Activated CD4-positive, alpha-beta T cell treated with anti-CD3 and anti-CD28 coated beads for 4 hours (primary cell): ENCODE measurements at places on chromosomes 1 and 21.

- no peak for DNase-seq
Measured at GRCh38 chr1:94362466-94363058, 55.6 kb upstream of the ABCD3 start.

GRCh38 chr1:174812016-174812415 is 187.7 kb upstream of the CACYBP start:
- no peak for DNase-seq

GRCh38 chr1:6178751-6179563 is 1.2 kb downstream of the CHD5 start:
- DNase-seq = no peak

DNA sequence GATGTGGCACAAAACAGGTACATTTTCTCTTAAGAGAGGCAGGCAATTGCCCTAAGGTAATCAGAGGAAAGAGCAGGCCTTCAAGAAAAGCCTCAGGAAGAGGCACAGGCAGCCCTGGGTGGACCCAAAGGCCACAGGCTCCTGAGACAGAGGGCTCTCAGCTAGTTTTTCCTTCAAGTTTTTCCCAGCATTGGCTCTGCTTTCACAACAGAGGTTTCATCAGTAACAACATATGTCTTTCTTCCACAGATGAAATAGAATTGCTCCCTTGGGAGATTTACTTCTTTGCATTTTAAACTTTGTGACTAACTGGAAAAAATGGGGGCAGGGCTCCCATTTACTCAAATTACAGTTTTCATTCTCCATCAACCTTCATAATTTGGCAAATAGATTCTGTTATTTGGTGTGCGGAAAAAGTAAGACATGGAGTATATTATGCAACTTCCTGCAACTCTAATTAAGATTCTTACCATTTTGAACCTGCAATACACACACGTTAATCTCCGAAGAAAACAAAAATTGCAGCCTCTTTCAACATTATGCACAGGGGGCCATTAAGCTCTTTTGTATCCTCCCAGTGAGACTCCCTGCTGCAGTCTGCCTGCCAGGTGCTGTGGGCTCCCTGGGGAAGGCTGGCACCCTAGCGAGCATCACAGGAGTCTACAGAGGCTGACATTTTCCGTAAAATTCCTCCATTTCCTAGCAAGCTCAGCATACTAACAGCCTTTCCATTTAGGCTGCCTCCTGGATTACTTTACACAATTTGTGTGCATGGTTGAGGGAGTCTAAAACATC is 282.3 kb downstream of the USH2A start:
- DNase-seq = no peak

DNA sequence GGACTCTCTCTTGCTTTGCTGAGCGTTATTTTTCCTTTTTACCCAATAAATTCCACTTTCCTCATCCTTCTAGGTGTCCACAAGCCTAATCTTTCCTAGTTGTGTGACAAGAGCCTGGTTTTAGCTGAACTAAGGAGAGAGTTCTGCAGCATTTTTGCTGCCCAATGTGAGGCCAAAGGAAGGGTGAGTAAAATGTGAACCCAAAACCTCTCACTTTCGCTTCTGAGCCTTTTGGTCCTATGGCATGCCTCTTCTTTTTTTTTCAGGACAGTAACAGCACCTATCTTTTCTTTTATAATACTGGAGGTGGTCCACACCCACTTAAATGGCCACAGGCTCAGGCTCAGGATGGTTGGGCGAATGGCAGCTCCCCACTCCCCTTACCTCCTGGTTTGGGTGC is 111.1 kb downstream of the COP1 start:
- no peak for DNase-seq

- no peak for DNase-seq
Measured at GRCh38 chr1:241590719-241591118, 49.5 kb downstream of the CHML start.

DNA sequence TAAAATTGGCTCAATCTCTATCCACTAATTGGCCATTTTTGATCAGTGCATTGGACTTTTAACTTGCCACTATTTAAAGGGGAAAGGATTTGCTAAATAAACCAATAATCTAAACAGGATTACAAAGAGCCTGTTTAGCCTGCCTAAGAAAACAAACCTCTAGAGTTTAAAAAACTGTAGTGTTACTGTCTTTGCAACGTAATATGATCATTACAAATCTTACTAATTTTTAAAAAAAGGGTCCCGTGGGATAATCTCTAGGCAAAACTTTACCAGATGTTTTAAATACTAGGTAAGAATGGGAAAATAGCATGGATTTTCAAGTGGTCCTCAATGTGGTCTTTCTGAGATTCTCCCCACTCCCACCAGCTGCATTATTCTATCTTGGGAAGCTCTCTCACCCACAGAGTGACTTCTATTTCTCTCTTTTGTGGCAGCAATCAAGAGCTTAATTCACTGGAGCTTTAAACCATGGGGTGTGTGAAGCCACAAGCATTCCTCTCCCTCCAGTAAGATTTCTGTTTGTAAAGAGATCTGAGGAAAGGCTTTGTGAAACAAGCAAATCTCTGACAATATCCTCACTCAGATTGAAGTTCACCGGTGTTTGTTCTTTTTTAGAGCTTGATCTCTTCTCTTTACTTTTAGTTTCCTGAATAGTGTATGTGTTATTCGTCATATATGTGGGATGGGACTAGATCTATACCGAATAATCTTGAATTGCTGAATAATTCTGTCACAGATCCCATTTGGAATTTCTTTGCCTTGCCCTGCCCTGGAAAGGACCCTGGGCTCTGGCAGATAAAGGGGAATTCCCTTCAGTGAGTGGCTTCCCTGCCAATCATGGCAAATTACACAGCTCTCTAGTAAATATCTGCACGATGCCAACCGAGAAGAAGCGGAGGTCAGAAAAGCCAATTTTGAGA is 132.2 kb downstream of the TLR5 start:
- DNase-seq = no peak

DNA sequence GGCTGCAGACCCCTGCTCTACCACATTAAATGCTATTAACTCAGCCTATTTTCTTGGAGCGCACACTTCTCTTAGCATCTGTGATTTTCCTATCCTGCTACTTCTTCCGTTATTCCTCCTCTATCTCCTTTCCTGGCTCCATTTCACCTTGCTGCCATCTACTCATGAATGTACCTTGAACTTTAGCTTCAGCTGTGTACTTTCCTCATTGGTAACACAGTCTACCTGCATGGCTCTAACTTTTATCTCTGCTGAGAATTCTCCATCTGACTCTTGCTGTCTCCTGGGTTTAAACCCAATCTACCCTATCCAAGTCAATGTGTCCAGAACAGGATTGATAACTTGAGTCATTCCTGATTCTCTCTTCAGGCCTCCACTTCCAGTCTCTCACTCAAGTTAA is 67.6 kb upstream of the MCOLN3 start:
- DNase-seq = no peak

DNA sequence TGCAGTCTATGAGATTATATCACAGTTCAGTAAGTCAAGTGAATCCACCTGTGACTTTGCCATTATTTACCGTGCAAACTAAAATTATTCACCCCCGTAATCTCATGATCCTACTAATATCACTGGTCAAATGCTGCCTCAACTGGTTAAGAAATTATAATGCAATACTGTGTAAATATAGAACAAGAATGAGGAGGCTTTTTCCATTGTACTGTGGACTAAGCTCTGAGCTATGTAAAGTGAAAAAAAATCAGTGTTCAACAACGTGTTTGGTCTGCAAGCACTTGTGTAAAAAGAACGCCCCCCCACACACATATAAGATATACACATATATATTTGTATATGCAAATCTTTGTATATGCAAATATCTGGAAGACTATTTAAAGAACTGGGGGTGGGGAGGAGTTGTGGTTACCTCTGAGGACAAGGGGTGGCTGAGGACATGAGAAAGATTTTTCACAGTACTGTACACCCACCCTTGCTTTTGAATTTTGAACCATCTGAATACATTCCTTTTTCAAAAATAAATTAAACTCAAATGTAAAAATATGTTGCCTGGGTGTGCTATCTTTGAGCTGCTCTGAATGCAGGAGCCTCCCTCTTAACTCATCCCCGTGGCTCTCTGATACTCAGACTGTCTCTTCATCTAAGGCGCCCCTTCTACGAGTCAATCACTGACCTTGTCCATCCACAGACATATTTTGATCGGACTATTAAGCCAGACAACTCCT is 57.0 kb downstream of the PTP4A2 start:
- DNase-seq = no peak
